ENCODE measurements at places on chromosomes 2 and 18.

DNA sequence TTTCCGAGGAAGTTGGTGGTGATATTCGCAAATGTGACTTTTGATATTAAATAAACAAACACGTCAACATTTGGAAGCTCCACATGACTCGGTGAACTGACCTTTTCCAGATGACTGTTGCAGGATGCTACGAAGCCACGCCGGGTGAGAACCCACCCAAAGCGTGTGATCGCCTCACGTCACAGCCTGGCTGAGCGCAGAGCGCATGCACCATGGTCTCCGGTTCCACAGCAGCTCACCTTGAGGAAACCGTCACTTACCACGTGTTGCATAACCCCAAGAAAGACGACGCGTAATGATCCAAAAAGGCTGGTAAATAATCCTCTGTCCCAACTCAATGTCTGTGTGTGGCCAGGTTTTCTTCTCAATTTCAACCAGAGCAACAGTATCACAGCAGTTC lies 64.5 kb upstream of the CTDP1 start:
- no peak for DNase-seq

DNA sequence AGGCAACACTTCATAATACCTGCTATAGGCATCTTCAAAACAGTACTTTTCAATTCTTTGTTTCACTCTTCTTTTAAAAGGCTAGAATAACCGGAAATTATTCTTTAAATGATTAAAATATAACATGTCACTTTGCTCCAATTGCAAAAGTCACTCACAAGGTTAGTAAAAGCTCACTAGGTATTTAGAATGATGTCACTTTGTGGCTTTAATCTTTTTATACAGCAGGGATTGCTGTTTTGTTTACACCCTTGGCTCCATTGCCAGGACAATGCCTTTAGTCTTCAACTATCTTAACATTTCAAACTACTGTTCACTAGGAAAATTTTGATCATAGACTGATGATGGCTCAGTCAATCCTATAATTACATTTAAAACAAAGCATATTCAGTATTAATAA lies 157.1 kb downstream of the BAZ2B start:
- no peak for DNase-seq

DNA sequence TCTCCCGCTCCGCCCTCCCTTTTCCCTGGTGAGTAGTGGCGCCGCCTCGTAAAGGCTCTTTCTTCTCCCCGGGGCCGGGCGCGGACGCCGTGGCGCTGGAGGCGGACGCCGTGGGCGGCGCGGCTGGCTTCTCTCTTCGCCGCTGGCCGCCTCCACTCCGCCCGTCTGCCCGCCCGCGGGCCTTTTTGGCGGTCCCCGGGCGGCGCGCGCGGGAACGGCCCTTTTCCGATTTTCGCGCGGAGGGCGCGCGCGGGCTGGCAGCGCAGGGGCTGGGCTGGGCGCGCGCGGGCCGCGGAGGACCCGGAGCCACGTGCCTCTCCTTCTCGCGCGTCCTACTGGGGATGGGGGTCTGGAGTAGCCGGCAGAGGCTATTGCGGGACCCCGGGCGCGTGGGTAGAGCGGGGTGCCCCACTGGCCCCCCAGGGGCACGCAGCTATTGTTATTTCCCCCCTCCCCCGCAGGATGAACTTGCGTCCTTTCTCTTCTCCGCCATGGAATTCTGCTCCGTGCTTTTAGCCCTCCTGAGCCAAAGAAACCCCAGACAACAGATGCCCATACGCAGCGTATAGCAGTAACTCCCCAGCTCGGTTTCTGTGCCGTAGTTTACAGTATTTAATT lies 472 bp downstream of the SLC20A1 start:
- peak; percentile 24 for DNase-seq

- DNase-seq = no peak
These were observed 533.7 kb upstream of the SALL3 start for GRCh38 chr18:78445880-78446279.

DNA sequence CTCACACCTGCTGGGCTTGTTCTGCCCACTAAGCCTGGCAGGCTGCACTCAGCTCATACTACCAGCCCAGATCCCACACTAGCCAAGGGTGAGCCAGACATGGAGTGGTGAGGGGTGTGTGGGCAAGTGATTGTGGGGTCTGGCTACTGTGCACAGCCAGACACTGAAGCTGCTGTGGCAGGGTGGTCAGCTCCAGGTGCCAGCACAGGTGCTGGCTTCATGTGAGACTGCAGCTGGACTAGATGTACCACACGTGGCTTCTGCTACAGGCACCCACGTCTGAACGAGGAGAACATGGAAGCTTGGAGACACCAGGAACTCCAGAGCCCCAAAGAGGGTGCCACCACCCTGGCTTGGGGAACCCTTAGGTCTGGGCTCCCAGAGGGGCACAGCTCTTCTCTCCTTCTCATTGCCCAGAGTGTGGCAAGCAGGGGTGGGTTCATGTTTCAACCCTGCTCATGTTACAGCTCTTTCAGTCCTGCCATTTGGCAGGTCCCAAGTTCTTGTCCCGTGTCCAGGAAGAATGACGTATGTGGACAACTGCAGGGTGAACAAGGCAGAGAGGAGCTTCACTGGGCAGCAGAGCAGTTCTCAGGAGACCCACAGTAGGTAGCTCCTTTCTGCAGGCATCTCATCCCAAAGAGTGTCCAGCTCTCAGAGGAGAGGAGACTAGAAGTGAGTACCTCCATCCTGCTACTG lies 1624.2 kb upstream of the TMEFF2 start:
- no peak for DNase-seq

GRCh38 chr2:62343206-62343605 lies 147.3 kb downstream of the B3GNT2 start:
- no peak for DNase-seq

GRCh38 chr2:170206805-170207407 lies 29.0 kb downstream of the MYO3B start:
- no peak for DNase-seq

DNA sequence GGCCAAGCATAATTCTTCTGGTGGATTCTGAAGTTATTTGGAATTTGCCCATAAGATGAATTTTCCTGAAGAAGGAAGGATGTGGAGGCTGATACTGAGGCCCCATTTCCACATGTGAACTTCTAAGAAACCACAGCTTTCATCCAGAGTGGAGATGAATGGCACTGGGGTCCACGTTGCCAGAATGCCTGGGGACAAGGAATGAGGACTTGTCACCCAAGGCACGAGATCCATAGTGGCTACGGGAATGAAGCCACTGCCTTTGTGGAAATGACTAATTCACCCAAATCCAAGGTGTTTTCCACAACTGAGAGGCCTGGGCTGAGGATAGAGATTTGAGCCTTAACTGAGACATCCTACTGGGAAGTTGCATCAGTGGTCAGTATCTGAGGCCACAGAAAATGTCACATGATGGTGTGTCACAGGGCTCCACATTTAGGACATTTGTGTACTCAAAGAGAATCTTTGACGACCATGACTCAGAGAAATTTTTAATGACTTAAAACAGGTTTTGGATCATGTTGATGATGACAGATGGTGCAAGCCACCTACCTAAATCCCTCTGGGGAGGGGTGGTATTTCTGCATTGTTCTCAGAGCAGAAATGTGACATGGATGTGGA lies 286.1 kb downstream of the SOX11 start:
- DNase-seq = no peak

GRCh38 chr2:15752552-15753232 lies 161.0 kb downstream of the DDX1 start:
- DNase-seq = no peak

DNA sequence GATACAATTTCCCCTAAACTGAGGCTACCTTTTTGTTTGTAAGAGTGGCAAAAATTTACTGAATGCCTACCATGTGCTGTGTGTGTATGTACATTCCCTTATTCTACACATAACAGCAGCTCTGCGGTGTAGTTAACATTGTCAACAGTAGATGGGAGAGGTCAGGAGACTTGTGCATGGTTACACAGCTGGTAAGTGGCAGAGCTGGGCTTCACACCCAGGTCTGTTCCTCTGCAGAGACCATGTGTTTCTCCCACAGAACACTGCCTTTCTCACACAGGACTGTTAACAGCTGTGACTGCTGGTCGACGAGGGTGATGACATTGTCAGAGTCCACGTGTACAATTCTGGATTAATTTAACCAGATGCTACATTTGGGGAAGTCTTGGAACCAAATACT lies 49.1 kb downstream of the EML6 start:
- DNase-seq = no peak

DNA sequence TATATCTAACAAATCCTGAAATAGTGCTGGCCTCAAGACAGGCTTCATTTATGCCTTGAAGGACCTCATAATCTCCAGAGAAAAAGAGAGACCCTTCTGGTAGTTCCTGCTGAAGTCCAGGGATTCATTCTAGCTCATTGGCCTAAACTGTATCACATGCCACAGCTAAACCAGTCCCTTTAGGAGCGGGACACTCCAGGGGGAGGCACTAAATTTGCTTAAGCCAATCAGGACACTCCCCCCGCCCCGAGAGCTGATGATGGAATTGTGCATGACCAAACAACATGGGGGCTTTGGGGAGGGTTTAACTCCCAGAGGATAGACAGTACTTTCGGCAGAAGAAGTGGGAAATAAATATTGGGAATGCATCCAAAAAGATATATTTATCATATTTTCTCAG lies 36.4 kb upstream of the CXCR4 start:
- DNase-seq = no peak

GRCh38 chr18:74142252-74142651 lies 5.4 kb downstream of the FBXO15 start:
- DNase-seq = no peak

Data from stimulated activated CD4-positive, alpha-beta T cell treated with anti-CD3 and anti-CD28 coated beads, Interleukin-1b, Interleukin-23, amount 100 ng/mL, for 1 hour (primary cell).